ENCODE measurements at places on chromosomes 13 and 19.

- no peak for DNase-seq
These were observed 9.1 kb downstream of the CACTIN start for GRCh38 chr19:3617463-3617862.

DNA sequence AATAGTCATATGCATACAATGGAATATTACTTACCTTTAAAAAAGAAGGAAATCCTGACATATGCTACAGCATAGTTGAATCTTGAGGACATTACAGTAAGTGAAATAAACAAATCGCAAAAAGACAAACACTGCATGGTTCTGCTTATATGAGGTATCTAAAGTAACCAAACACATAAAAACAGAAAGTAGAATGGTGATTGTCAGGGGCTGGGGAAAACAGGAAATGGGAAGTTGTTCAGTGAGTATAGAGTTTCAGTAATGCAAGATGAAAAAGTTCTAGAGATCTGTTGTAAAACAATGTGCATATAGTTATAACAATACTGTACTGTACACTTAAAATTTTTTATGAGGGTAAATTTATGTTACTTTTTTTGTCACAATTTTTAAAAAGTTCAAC is 219.4 kb downstream of the KLF5 start:
- DNase-seq = no peak

- no peak for DNase-seq
These were observed 363 bp upstream of the ZNF763 start for GRCh38 chr19:11964496-11964857.

DNA sequence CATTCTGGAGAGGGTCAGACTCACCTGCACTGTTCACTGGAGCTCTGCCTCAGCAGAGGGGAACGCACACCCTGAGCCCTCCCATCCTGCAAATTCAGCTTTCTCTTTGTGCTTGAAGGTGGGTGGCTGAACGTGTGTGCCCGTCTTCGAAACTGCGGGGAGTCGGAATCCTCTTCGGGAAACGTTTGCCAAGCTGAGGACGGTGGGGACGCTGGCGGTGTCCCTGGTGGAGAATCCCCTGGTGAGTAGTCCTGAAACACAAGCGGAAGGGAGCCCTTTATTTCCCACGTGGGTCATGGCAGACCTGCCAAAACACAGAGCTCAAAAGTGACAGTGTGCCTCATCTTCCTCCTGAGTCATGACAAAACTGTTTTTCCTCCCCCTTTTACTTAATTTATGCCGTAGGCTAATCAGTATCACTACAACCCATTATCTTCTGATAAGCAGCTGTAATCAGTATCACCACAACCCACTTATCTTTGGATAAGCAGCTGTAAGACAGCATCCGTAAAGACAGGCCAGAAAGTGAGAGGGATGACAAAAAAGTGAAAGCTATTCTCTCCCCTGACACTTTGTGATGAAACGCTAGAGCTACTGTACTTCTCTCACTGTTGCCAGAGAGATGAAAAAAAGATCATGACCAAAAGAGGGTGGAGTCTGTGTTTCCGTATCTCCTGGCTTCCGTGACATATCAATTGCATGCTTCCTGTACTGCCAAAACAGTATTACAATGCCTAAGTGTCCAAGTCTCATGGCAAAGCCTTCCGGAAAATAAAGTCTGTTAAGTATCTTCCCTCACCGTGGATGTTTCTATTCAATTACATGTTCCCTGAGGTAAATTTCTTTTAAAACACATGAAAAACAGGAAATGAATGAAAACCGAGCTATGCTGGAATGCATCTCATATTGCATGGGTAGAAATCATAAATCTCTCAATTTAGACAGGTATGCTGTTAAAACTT is 155.5 kb downstream of the TBC1D4 start:
- DNase-seq = peak; percentile 33

- DNase-seq = no peak
These were observed 82.0 kb downstream of the KLF5 start for GRCh38 chr13:73140801-73141200.

DNA sequence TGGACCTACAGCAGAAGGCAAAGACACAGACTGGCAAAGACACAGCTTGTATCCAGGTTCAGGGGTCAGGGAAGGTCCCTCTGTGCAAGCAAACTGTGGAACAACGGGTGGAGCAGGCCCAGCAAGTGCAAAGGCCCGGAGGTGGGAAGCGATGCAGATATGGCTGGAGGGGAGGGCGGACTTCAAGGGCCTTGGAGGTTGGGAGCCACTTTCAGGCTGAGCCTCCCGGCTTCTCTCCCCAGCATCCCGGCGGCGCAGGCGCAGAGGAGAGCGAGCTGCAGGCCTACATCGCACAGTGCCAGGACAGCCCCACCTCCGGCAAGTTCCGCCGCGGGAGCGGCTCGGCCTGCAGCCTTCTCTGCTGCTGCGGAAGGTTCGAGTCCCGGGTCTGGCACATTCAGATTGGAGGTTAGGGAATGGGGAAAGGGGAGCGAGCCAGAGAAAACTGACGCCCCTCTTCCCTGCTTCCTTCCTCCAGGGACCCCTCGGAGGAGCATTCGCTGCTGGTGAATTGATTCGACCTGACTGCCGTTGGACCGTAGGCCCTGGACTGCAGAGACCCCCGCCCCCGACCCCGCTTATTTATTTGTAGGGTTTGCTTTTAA is 2.1 kb upstream of the PNPLA6 start:
- DNase-seq = peak; percentile 84

- DNase-seq = no peak
These were observed 1037.0 kb upstream of the SPRY2 start for GRCh38 chr13:81377921-81378320.

DNA sequence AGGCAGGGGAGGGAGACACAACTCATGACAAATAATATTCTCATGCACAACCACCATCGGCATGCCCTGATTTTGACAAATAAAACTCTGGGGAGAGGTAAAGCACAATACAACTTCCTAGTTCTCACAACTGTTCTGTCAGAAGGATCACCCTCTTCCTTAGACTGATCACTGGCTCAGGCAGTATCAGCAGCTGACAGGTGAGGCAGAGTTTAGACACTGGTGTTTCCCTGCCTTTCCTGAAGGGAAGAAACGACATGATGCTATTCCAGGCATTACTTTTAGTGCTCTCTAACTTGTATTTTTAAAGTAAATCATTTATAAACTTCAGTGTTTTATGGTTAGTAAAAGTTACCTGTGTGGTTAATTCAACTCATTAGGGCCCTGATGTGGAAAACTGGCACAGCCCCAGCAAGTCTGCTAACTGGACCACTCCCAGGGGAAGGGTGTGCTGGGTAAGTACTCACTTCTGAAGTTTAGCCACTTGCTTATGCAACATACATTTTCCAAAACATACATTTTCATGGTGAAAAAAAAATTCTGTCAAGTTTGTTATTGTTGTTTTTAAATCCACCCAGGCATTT is 82.8 kb downstream of the CRYL1 start:
- no peak for DNase-seq

DNA sequence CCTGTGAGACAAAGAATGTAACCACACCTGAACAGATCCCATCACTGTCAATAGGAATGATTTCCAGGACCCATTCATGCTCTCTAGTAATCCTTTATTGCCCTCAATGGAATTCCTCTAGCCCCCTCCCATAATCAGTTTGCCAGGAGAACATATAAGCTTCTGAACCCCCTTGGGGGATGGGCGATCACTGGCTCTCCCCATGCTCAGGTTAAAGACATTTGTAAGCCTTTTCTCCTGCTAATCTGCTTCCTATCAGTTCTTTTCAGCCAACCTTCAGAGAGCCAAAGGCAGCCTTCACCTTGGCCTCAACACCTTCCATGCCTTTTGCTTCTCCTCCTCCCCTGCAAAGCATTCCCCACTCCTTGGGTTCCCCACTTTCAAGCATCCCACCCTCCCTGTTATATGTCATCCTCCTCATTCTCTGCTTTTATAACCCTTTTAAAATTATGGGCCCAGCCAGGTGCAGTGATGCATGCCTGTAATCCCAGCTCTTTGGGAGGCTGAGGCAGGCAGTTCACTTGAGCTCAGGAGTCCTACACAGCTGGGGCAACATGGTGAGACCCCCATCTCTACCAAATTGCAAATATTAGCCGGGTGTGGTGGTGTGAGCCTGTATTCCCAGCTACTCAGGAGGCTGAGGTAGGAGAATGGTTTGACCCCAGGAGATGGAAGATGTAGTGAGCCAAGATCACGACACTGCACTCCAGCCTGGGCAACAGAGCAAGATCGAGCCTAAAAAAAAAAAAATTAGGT is 12.4 kb downstream of the DPRX start:
- no peak for DNase-seq

DNA sequence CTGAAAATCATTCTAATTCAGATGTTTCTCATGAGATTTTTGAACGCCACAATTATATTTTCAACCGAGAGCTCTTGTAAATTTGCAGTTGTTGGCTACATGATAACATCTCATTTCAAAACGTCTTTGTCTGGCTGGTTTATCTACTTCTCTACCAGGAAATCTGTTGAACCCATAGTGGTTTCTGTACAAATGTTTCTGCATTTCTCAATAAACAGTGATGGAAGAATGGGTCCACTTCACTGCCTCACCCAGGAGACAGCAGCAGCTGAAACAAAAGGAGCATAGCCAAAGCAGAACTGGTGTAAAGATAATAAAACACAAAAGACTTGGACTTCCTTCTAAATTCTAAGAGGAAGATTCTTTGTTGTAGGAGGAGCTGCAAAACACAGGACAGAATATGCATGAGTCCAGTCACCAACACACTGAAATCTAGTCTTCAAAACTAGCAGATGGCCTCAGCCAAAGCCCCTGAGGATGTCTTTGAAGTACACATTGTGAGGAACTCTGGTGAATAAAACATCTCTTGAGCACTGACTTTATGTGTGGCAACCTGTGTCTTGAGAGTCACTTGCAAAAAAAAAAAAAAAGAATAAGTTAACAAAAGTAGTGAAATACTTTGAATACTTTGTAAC is 68.6 kb upstream of the FGF14 start:
- no peak for DNase-seq

DNA sequence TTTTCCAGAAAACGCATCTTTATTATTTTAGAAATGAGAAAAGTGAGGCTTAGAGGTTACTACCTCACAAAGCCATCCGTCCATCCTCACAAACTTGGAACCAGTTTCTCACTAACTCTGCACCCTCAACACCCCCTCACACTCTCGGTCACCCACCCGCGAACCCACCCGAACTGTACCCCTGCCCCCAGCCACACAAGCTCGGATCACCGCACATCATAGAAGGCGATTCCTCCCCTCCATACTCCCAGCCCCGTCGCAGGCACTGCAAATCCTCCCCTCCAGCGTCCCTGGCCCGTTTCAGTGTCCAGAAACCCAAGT is 238 bp downstream of the ZNF260 start:
- DNase-seq = no peak

- DNase-seq = no peak
These were observed 41.7 kb downstream of the GGACT start for GRCh38 chr13:100546713-100547405.

DNA sequence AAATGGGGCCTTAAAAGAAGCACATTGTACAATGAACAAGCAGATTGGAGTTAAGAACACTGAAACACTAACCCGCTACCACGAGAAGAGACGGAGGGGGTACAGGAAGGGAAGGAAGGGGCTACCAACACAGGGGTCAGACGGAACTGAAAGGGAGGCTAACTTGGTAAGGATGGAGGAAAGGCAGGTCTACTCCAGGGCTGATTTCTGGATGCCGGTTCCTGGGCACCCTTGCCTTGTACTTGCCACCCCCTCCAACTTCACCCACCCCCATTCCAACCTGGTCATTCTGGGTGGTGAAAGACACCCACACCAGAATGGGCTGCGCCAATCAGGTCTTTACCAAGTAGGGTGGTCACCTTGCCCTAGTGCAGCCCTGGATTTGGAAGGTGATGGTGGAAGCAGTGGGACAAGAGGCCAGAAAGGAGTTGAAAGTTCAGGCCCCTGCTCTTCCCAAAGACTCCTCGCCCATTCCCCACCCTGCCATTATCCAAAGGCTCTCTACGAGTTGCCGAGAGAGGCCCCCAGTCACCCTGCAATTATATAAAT is 10.3 kb downstream of the ZNF574 start:
- no peak for DNase-seq

DNA sequence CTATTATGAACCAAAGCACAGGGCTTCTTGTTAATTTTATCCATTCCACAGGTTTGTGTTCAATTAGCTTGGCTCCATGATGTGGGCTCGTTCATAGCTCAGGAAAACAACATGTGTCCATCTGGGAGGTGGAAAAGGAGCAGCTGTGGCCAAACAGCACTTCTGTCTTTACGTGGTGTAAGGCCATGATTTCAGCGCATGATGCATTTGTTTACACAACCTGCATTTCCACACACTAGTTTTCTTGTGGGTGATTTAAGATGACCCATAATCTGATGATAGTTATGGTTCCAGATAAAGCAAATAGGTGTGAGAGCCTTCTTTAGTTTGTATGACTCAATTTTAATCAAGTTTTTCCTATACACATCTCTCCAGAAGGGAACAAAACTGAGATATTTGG is 101.7 kb downstream of the TNFRSF19 start:
- no peak for DNase-seq

- DNase-seq = no peak
These were observed 46.6 kb downstream of the SMARCA4 start for GRCh38 chr19:11007385-11007784.

- DNase-seq = no peak
These were observed 10.7 kb upstream of the GRTP1 start for GRCh38 chr13:113374511-113375175.

DNA sequence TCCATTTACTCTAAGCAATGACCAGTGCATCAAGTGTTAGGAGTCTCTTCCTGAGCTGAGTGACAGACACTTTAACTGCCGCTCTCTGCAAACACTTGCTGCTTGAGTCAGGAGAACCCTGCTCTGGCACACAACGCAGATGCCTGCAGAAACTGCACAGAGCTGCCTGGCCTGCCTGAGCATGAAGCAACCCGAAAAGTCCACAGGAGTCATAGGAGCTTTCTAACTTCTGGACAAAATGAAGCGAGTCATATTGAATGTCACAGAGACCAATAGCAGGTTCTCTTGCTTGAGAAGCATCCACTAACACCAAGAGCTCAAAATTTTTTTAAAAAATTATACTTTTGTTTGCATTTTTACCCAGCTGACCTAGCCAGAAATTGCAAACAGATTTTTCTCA is 232.4 kb downstream of the LHFPL6 start:
- DNase-seq = no peak

DNA sequence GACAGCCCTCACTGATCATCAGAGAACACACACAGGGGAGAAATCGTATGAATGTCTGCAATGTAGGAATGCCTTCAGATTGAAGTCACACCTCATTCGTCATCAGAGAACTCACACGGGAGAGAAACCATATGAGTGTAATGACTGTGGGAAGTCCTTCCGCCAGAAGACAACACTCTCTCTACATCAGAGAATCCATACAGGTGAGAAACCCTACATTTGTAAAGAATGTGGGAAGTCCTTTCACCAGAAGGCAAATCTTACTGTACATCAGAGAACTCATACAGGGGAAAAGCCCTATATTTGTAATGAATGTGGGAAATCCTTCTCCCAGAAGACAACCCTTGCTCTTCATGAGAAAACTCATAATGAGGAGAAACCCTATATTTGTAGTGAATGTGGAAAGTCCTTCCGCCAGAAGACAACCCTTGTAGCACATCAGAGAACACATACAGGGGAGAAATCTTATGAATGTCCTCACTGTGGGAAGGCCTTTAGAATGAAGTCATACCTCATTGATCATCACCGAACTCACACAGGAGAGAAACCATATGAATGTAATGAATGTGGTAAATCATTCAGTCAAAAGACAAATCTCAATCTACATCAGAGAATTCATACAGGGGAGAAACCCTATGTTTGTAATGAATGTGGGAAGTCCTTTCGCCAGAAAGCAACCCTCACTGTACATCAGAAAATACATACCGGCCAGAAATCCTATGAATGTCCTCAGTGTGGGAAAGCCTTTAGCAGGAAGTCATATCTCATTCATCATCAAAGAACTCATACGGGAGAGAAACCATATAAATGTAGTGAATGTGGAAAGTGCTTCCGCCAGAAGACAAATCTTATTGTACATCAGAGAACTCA is 32.5 kb downstream of the ZNF567 start:
- DNase-seq = no peak

All from ovary (tissue), 10 donors.